ENCODE measurements at places on chromosomes 7 and 10. TPM values are rescaled to one million over a fixed set of nuclear protein-coding genes. Genes with fewer than 3 reads are reported as not detected.

Gene IDI2
- under 0.01 TPM for total RNA-seq

Gene TAF6
- total RNA-seq, result 44.2 TPM

Gene ADAM22
- total RNA-seq, result 0.73 TPM

Gene TMEM213
- total RNA-seq, result not detected

Gene HOXA4
- 1.4 TPM for total RNA-seq

Gene SPDYE3
- not detected for total RNA-seq

Gene PON1
- not detected for total RNA-seq

Gene MSANTD7
- 12.1 TPM for total RNA-seq

Gene MEPCE
- 56.1 TPM for total RNA-seq

Gene FBXO24
- total RNA-seq, result 0.37 TPM

Gene AGAP9
- 6.5 TPM for total RNA-seq

Gene LAMB1
- total RNA-seq, result 423 TPM

Gene H2BK1
- total RNA-seq, result not detected

Gene GDF2
- total RNA-seq, result not detected

Gene LRRC17
- total RNA-seq, result 9.6 TPM

Gene ITPRIP
- total RNA-seq, result 19.4 TPM

Gene PDK4
- total RNA-seq, result 5.5 TPM
